Fibroblast of lung (primary cell): ENCODE measurements at places on chromosomes 5 and 9. TPM values are rescaled to one million over a fixed set of nuclear protein-coding genes. Genes with fewer than 3 reads are reported as not detected.

Gene PRRX2
- total RNA-seq, result 4.6 and 11.7 TPM in 2 replicates

Gene C5orf63
- total RNA-seq, result 3.6 and 4.0 TPM in 2 replicates

Gene MTX3
- 14.1 and 18.0 TPM in 2 replicates for total RNA-seq

Gene TTC16
- under 0.01 TPM in 2 replicates for total RNA-seq

Gene SLC44A1
- total RNA-seq, result 36.2 and 54.2 TPM in 2 replicates

Gene IL5
- not detected in 2 replicates for total RNA-seq

Gene PCDH1
- 0.66 and 2.3 TPM in 2 replicates for total RNA-seq

Gene RNF183
- total RNA-seq, result not detected in 2 replicates

Gene MARVELD2
- 1.3 and 2.5 TPM in 2 replicates for total RNA-seq

Gene HSD17B4
- 201 and 340 TPM in 2 replicates for total RNA-seq

Gene EQTN
- not detected in 2 replicates for total RNA-seq

Gene ABLIM3
- 37.2 and 48.1 TPM in 2 replicates for total RNA-seq

Gene PPP2R2B
- total RNA-seq, result under 0.01 and 1.5 TPM in 2 replicates
